ENCODE measurements at places on chromosomes 3 and 15. TPM values are rescaled to one million over a fixed set of nuclear protein-coding genes. Genes with fewer than 3 reads are reported as not detected.

- DNase-seq: no peak
Observed at GRCh38 chr15:48090115-48090514, 30.7 kb upstream of the SLC24A5 start.

GRCh38 chr3:150404023-150404422, 4.1 kb upstream of the TSC22D2 start:
- no peak for DNase-seq

GRCh38 chr15:39083213-39083612, 497.7 kb upstream of the THBS1 start:
- DNase-seq: no peak

GRCh38 chr15:74403991-74404563, 29.7 kb downstream of the SEMA7A start:
- DNase-seq: no peak

DNA sequence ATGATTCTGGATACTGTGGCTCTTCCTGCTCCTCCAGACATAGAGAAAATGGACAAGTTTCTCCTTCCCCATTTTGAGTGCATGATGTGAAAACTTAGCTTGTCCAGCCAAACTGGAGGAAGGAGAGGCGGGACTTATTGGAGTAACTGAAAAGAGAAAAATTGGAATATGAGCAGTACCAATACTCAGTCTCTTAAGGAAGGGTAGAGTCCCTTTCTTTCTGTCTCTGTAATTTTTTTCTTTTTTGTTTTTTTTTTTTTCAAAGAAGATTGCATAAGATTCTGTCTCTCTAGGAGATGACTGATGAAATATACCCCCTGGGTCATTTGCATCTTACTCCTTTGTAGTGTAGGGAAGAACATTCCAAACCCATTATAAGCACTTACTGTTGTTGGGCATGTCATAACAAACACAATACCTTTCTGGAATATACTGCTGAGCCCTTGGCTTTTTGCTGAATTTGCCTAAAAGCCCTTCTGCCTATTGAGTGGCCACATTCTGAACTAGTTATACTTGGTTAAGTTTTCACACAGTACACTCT, 498.1 kb upstream of the TPRG1 start:
- no peak for DNase-seq

DNA sequence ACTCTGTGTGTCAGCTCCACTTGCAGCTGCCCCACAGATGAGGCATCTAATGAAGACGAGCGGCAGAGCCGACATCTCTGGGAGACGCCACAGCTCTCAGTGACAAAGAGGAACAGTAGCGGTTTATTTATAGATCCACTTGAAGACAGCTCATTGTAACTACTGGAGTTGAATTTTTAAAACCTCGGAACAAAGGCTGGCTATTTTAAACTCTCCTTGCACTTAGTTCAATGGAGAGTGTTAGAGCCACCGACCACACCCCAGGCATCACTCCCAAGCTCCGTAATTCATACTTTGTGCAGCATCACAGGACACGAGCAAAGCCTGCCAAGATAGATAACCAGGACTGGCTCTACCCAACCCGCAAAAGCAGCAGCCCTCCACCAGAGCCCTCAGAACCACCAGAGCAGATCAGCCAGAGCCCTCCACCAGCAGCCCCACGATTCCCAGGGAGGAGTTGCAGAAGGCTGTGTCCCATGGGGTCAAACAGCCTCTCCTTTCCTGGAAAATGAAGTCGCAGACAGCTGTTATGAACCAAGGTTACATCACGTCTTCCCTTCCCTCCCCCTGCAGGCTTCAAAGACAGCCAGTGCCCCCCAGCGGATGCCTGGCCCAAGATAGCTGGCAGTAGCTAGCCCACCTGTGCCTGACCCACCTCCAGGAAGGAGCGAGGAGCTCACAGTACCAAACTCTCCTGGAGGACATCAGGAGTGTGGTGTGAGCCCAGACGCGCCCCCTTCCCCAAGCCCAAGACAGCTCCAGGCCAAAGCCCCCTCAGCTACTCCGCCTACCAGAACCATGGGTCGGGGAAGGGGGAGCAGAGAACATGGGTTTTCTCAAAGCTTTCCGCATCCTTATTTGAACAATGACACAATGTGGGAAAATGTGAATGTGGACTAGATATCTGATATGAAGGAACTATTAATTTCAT, 45.7 kb downstream of the POC1A start:
- no peak for DNase-seq

Gene TRPM1
- total RNA-seq: not detected

Gene PPM1L
- total RNA-seq: 3.5 TPM

Gene ARRDC4
- total RNA-seq: 0.60 TPM

Gene SLC27A2
- 20.1 TPM for total RNA-seq

Gene CLEC3B
- total RNA-seq: not detected
